ENCODE measurements at places on chromosomes 4 and X.

DNA sequence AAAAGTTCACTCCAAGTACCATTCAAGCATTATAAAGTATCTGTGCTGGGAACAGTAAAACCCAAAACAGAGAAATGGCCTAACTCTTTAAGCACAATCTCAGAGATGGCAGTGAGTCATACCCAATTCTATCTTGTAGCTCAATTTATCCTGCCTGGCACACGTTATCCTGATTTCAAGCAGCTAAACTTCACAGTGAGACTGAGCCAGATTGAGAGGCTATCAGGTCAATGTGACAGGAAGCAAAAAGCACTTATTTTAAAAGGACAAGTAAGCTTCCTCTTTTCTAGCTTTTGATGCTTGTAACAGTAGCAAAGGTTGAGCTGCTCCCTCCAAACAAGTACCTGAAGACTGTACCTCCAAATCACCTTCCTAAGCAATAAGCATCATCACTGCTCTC lies 324.9 kb downstream of the NAF1 start:
- no peak for DNase-seq

- no peak for DNase-seq
Measured at GRCh38 chr4:128358231-128358912, 70.8 kb upstream of the PGRMC2 start.

- no peak for DNase-seq
Measured at GRCh38 chr4:173009129-173009823, 159.3 kb upstream of the GALNT7 start.

GRCh38 chrX:10208281-10208856 lies 51.6 kb downstream of the CLCN4 start:
- no peak for DNase-seq

GRCh38 chrX:150365990-150366911 lies 3.1 kb downstream of the MAMLD1 start:
- no peak for DNase-seq

DNA sequence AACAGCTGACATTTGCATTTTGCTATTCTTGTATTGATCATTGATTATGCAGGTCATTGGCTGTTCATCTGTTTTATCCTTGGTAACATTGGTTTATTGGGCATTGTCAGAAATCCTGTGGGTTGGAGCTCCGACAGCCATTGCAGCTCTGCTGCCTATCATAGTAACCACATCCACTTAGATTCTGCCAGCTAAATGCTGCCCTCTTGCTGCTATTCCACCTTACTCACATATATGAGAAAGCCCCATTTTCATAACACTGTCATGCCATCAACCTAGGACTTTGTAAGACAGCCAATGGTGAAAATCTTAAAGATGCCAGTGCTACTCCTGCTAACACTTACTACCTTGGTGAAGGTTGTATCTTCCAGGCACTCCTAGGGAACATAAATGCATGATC lies 187.3 kb upstream of the CXCL13 start:
- DNase-seq: no peak

GRCh38 chr4:169861593-169861992 lies 103.8 kb upstream of the HPF1 start:
- no peak for DNase-seq

GRCh38 chrX:143701460-143701859 lies 19.1 kb downstream of the SPANXN2 start:
- no peak for DNase-seq

DNA sequence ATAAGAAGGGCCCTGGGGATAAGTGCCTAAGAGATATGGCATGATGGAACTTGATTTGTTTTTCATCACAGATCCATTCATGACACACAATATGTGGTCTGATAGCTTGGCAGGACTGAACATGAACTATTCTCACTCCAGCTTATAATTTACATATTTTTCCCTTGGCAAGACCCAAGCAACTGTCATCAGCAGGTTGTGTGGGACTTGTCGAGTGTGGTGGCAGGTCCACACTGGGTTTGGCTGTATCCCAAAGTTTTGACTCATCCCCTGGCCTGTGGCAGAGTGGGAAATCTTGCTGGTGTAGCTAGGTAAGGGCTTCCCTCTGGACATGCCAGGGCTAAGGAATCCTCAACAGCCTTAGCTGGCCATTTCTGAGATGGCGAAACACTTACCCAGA lies 81.0 kb upstream of the STIM2 start:
- no peak for DNase-seq

DNA sequence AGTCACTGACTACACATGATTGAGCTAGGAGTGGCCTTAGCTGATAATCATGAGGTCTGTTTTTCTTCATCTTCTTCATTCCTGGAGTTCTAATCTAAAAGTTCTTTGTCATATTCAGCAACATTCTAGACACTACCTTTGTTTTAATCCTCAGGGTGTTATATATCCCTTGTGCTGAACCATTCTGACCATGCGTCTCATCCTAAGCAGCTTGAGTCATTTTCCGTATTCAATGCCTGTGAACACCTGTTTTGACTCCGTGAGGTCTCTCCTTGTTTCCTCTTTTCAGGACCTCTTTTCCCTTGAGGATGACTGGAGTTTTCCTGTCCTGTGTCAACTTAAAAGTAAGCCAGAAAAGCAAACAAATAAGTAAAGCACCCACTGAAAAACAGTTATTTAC lies 597.9 kb downstream of the GBA3 start:
- no peak for DNase-seq

DNA sequence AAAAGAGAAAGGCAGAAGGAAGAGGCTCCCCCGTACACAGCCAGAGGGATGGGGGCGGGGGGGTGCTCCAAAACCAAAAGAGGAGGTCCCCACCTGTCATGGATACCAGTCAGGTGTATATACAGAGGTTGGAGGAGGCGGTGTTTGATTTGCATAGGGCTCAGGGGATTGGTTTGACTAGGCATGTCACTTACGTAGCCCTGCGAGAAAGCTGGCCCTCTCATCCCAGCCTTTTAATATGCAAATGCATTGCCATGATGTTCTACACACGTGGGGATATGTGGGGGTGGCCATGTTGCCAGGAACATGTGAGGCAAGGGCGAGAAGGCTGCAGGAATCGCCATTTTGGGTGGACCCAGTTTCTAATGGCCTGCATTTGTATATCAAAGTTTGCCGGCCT lies 38.6 kb downstream of the TMEM150C start:
- no peak for DNase-seq

DNA sequence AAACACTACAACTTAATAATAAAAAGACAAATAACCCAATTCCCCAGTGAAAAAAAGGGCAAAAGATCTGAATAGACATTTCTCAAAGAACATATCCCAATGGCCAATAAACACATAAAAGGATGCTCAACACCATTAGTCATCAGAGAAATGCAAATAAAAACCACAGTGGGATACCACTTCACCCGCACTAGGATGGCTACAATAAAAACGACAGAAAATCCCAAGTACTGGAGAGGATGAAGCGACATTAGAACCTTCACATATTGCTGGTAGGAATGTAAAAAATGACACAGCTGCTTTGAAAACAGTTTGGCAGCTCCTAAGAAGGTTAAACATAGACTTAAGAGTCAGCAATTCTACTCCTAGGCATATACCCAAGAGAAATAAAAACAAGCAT lies 140.6 kb upstream of the ARX start:
- DNase-seq: no peak

DNA sequence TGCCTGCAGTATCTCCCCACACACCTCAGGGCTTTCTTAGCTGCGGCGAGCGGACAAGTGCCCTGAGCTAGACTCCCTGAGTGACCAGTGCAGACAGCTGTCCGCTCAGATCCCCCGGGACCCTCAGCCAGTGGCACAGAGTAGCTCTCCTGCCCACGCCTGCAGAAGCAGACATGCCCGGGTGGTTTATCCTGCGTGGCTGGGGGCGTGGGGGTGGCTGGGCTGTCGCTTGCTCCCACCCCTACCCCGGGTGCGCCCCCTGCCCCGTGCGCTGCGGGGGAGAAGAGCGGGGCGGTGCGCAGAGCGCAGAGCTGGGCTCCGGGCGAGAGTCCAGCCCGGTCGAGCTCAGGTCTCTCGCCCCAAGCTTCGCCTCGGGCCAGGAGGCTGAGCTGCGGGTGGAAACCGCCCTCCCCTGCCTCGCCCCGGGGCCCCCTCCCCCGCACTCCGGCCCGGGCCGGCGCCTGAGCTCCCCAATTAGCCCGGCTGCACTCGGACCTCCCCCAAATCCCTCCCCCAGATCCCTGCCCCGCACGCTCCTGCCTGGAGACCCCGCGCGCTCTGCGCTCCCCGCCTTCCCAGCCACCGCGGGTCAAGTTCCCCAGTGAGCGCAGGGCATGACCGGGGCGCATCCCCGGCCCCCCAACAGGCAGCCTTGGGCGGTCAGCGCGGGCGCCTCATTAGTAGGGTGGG lies 11.7 kb upstream of the SHOX start:
- DNase-seq: no peak

DNA sequence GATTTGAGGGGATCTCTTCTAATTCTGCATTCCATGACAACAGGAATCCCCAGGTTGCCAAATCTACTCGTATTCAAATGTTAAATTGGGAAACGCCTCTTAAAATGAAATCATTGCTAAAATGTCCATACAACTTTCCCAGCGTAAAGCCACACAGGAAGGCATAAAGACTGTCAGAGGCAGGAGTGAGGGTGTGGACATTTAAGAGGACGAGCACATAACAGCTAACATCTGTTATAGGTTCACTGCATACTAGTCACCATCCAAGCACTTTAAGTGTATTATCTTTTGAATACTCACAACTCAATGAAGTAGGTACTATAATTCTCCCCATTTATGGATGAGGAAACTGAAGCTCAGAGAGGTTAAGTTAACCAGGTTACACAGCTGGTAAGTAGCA lies 35.6 kb downstream of the ATG4A start:
- DNase-seq: no peak

GRCh38 chr4:113607998-113608397 lies 153.5 kb downstream of the CAMK2D start:
- DNase-seq: no peak

GRCh38 chrX:140713174-140713539 lies 3.6 kb downstream of the LINC00632 start:
- no peak for DNase-seq

- DNase-seq: no peak
Measured at GRCh38 chr4:183391204-183391603, 53.2 kb upstream of the CDKN2AIP start.

- DNase-seq: peak; percentile 52
Measured at GRCh38 chrX:130082244-130083106, 27.8 kb downstream of the ELF4 start.

DNA sequence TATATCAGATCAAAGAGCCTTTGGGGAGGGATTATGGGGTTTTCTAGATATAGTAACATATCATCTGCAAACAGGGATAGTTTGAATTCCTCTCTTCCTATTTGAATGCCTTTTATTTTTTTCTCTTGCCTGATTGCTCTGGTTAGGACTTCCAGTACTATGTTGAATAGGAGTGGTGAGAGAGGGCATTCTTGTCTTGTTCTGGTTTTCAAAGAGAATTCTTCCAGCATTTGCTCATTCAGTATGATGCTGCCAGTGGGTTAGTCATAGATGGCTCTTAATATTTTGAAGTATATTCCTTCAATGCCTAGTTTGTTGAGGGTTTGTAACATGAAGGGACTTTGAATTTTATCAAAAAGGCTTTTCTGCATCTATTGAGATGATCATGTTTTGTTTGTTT lies 25.6 kb upstream of the ABCB7 start:
- DNase-seq: no peak

- DNase-seq: no peak
Measured at GRCh38 chr4:73404042-73404441, at the start of gene ALB. TSS of gene ALB (plus strand) at chr4:73404287. CDS start at chr4:73404328, 41 bp downstream.

DNA sequence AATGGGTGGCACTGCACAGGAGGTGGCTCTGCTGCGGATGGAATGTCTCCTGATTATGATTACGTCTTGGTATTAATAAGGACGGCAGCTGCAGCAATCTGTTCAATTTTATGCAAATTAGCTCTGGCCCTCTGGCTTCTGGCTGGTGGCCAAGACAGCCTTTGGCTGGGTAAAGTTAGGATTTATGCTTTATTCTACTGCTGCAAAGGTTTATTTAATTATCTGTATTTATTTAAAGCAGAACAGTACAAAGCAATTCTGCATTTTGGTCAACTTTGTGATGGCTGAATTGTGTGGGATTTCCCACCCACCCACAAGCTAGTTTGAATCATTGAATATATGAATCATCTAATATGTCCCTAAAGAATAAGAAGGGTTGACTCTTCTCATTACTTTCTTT lies 745.6 kb upstream of the FAM241A start:
- no peak for DNase-seq

GRCh38 chr4:156975686-156976085 lies 4.1 kb upstream of the PDGFC start:
- no peak for DNase-seq

DNA sequence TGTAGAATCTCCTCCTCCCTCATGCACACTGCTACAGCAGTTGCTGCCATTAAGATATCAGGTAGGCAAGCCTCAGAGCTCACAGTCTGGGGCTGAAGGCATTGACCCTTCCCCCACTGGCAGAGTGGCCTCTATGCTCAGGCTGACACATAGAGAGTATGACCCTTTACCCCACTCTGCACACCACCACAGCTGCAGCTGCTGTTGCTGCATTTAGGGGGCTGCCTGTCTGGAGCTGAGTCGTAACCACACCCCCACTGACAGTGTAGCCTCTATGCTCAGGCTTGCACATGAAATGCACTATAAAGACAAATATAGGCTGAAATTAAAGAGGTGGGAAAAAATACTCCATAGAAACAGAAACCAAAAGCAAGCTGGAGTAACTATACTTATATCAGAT lies 289.3 kb upstream of the PABPC4L start:
- no peak for DNase-seq

- no peak for DNase-seq
Measured at GRCh38 chrX:43866423-43866822, 15.8 kb downstream of the MAOB start.

GRCh38 chr4:188989371-188989770 lies 850.1 kb downstream of the TRIML1 start:
- DNase-seq: no peak

- DNase-seq: no peak
Measured at GRCh38 chr4:55087009-55087912, 38.1 kb downstream of the KDR start.

DNA sequence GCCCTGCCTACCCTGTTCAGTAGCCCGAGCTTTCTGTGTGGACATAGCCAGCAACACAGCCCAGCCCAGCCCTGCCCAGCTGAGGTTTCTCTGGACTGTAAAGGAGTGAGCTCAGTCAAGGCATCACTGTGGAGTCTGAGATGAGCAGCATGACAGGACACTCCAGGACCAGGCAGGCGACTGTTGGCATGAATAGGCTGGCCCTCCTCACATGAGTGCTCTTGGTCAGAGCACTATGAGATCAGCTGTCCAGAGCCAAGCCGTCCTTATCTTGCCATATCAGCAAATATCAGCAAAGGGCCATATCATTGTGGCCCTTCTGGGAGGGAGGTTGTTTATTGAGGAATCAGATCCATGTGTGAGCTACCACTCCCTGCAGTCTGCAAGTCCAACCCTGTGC lies 30.9 kb downstream of the REELD1 start:
- no peak for DNase-seq

DNA sequence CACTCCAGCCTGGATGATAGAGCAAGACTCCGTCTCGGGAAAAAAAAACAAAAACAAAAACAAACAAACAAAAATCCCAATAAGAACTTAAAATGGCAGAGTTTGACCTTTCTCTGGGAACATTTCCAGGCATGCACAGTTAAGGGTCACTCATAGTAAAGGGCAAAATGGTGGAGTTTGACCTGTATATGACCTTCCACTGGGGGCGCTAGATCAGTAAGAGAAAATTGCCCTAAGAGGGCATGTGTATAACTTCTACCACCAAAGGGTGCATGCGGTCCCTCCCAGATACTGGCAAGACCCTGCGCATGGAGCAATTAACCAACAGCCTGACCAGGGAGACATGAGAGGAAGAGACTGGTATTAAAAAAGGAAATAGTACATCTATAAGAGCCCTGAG lies 177.2 kb downstream of the MOSPD2 start:
- DNase-seq: no peak
